EH (cell line): ENCODE measurements at places on chromosomes 12 and 14.
A peak's percentile ranks its signal among the peaks of the same experiment; 100 is the strongest.

DNA sequence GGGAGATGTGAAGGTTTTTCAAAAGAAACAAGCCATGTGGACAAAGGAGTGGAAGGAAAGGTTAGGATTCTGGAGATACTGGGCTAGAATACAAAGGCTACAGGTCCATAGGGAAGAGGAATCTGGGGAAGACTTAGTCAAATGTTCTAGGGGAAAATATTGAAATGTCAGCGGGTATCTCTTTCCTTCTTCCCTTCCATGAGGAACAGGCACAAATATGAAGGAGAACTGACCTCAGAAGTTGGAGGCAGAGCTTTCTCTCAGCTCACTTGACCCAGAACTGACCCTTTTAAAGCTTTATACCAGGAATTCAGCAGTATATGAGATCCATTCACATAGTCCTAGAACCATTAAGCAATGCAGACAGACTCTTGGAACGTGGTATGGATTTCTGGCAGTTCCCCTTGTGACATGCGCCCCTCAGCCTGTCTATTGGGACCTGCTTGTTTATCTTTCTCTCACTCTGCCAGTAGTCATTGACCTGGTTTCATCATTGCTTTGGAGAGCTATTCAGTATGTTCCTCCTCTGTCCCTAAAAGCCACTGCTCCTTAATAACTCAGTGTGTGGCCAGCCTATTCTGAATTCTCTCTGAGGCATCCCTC lies 43.0 kb upstream of the GSG1 start:
- DNase-seq = no peak

- peak; percentile 8 for DNase-seq
Measured at GRCh38 chr12:32891956-32892355, 4.6 kb downstream of the PKP2 start.

DNA sequence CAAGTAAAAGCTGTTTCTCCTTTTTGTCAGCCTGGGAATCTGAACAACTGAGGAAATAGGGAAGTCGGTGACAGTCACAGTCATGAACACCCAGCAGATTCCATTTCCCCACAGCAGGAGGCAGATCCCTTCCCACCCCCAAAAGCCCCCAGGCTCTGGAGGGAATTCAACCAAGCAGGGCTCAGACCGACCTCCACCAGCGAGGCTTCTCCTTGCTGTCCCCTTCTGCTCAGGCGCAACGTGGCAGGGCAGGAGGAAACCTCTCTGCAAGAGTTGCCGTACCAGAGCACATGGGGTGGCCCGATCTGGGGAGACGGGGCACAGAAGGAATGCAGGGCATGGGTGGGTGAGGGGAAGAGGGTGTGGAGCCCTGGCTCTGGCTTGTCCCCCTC lies 319 bp downstream of the GALNT6 start:
- DNase-seq = peak; percentile 72

GRCh38 chr14:64525354-64525753 lies 15.2 kb upstream of the HSPA2 start:
- DNase-seq = no peak

- DNase-seq = no peak
Measured at GRCh38 chr14:84785996-84786395, 743.9 kb upstream of the FLRT2 start.

DNA sequence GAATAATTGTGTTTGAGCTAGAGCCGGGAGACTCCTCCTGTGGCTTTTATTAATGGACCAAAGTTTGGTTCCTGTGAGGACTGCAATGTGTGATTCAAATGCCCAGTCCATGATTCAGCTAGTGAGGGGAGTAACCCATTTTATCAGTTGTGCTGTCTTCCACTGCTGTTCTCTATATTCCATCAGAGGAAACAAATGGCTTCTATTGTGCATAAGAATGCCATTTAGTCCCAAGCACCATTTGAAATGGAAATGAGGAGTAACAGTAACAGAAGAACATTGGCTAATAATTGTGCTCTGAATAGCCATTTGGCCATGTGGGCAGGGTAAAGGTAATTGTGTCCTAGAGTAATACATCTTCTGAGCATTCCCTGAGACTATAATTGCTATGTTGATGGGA lies 642.7 kb downstream of the DIO2 start:
- DNase-seq = peak; percentile 32

GRCh38 chr12:112586148-112586783 lies 167.5 kb downstream of the PTPN11 start:
- DNase-seq = no peak

GRCh38 chr14:68814539-68815297 lies 21.9 kb upstream of the ZFP36L1 start:
- DNase-seq = peak; percentile 76

DNA sequence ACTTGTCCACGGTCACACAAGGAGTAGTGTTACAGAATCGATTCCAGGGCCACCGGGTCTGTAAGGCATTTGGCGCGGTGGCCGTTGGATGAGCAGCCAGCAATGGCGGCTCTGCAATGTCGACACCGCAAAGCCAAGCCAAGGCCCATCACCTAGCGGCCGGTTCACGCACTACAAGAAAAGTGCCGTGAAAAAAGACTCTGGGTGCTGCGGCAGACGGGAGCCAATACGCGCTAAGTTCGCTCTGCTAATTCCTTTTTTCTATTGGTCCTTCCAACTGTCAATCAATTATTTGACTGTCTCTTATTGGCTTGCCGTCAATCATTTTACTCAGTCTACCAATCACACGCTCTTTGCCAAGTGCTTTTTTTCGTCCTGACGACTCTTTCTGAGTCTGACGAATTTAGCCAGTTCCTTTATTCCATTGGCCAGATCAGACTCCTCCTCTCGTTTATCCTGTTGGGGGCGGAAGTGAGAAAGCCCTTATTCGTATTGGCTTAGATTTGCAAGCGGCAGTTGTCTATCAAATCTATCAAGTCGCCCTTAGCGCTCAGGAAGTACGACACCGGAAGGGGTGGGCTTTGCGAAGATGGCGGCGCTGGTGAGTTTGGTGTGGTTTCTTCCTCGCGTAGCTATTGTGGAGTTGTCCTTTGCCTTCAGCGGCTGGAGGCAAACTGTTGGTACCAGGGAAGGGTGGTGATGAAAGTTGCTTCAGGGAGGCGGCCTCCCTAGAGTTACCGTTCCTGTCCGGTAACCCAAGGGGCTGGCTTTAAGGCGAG lies at the start of gene NGDN:
Gene NGDN (plus strand): TSS at position 577 of the 779 bp plus-strand sequence. CDS start 13 bp downstream, at position 590.
- DNase-seq = peak; percentile 100
